ENCODE measurements at places on chromosomes 12 and 14.

GRCh38 chr14:23548351-23549318 is 2.9 kb downstream of the ZFHX2 start:
- DNase-seq, result no peak

DNA sequence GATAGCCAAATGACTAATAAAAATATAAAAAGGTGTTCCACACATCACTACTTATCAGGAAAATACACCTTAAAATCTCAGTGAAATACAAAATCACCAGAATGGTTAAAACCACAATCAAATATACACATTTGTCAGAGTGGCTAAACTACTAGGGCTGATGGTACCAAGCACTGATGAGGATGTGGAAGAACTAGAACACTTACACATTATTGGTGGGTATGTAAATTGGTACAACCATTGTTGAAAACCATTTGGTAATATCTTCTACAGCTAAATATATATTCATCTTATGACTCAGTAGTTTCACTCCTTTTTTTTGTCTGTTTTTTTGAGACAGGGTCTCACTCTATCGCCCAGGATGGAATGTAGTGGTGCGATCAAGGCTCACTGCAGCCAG is 48.5 kb upstream of the TTC7B start:
- DNase-seq, result no peak

DNA sequence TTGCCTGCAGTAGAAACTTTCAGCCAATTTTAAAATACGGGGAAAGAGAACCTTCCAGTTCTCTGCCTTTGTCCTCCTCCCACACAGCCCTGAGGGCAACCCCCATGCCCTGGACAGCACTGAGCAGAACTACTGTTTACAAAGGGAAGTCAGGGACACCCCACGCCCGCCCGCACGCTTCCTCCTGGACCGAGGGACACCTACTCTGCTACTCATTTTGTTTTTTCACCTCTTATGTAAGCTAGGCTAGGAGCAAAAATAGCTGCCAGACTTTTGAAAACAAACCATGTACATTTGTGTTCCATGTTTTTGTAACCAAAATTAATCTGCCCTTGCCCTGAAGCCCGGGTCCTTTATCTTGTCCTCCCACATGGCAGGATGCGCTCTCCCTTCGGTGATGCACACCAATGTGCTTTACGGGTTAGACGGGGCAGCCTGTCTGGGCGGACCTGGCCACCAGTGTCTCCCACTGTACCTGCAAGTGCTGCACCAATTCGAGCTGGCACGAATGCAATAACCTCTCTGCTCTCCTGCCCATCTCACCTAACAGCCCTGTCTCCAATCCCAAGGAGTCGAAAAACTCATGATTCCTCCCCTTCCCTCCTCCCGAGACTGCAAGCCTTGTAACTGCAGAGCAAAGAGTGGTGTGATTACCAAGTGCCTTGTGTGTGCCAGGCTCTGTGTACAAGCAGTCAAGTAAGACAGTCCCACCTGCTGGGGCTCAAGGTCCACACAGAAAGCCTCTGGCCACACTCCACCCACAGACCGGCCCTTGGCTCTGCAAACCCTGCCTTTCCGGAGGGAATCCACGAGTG is 85.2 kb downstream of the CCDC88C start:
- no peak for DNase-seq

DNA sequence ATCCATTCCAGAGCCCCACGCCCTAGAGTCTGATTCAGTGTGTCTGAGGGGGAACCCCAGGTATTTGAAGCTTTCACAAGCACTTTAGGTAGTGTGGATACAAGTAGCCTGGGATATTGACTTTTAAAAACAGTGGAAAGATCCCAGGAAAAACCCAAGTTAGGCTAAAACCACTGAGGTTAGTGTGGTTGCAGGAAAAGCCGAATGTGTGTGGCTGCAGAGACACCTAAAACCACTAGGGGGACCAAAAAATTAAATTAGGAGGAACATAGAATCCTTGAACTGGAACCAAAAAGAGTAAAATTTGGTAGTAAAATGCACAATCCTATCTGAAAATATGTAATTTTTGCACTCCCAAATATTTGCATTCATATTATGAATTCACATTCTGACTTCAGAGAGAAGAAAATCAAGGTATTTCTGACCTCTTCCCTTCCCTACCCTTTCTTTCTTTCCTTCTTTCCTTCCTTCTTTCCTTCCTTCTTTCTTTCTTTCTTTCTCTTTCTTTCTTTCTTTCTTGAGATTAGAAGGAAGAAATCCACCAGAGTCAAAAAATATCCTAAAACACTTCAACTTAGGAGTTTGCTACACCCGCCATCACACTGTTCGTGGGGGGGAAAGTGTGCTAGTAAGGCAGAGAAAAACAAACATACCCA is 37.8 kb downstream of the SLCO1A2 start:
- DNase-seq, result no peak

DNA sequence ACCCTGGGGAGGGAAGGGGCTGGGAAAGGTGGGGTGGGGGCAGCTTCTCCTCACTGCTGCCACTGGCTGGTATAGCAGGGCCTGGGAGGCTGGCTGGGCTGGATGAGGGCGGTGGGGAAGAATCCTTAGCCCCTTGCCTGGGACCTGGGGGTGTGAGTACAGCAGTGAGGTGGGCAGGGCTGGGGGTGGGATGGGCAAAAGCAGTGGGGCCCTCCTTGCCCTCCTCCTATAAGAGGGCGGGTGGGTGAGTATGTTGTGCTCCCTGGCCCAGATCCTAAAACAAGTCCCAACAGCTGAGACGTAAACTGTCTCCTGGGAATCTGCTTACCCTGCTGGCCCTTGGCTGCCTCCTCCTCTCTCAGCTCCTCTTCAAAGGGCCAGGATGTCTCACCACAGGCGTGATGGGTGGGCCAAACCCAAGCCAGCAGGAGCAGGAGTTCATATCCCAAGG is 2.2 kb downstream of the NCKAP5L start:
- DNase-seq, result no peak

GRCh38 chr12:9625019-9625418 is 17.3 kb upstream of the KLRB1 start:
- DNase-seq, result no peak

DNA sequence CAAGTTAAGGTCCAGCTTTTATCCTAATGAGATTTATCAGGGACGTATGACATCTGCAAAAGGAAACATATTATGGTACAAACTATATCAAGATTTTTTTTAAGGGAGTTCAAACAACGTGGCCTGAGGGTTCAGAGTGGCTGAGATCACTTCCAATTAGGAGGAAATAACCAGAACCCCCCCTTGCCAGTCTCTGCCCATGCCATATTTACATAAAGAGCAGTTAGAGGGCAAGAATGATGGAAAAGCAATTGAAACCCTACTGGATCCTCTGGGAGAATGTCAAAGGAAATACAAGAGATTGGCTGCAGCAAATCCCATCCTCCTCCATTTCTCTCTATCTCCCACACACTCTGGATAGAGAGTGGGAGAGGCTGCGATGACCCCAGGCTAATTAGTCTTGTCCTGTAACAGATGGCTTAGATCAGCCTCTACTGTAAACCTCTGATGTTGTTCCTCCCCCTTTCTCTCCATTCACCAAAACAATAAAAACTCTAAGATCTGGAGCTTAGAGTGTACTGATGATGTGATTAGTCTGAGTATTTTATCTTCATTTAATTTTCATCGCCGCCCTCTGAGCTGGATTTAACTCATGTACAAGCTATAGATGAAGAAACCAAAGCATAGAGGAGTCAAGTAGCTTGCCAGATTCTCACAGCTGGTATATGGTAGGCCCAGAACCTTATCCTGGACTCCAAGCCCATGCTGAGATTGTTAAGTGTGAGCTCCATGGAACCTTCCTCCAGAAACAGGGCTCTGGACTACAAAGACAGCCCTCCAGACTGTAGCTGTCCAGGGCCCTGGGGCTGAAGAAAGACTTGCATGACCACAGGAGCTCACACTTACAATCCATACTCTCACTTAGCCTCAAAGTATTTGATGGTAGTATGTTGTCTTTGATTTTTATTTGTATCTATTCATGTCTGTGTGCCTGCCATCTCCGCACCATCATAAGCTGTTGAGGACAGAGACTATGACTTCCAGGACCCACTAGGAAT is 54.1 kb upstream of the GNG2 start:
- DNase-seq, result no peak

DNA sequence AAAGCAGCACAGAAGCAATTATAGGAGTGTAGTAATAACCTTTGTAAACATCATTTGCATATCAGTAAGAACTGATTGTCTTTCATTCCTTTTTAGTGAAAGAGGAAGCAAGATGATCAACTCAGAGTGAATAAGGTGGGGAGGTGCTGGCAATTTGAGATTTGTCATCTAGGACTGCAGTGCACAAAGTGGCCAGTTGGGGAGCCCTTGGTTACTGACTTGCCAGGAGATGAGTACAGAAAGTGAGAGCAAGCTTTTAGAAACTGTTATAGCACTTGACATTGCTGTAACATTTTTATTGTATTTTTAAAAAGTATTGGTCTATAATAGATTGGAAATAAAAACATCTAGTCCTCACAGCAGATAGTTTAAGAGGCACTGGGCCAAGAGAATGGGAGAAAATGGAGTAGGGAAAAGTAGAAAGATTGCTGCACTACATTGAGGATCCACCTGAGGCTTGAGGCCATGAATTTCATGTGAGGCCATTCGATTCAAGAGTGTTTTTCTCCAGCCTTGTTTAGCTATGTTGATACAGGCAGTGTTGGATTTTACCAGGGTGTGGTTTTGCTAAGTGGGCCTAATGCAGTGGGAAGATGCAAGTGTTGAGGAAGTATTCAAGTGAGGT is 98.2 kb downstream of the SNAPC1 start:
- peak; percentile 2 for DNase-seq

DNA sequence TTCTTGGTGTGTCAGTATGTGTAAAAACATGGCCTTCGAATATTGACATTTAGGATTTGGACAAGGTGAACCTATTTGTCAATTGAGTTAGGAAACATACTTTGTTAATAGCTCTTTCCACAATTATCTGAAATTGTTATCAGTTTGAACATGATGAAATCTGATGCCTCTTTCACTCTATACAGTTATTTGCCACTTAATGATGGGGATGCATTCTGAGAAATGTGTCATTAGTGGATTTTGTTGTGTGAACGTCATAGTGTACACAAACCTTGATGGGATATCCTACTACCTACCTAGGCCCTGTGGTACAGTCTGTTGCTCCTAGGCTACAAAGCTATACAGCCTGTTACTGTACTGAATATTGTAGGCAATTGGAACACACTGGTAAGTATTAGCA is 4.8 kb downstream of the TULP3 start:
- DNase-seq, result no peak

- no peak for DNase-seq
Observed at GRCh38 chr12:109199324-109199723, 82.9 kb downstream of the ACACB start.

DNA sequence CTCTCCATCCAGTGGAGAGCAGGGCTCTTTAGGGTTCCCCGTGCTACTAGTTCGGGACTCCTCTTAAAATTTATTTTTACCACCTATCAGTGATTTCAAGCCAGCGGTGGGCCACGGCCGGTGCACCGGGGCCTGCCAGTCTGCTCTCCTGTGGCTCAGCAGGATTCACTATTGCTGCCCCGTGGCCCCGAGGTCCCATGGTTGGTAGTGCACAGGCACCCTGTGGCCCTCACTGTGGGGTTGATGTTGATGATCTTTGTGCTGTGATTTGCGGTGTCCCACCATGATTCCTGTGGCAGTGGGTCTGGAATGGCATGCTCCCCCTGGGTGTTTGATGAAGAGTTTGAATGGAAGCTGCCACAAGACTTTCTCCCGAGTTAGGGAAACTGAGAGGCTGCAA is 12.6 kb upstream of the MEG3 start:
- DNase-seq, result no peak

DNA sequence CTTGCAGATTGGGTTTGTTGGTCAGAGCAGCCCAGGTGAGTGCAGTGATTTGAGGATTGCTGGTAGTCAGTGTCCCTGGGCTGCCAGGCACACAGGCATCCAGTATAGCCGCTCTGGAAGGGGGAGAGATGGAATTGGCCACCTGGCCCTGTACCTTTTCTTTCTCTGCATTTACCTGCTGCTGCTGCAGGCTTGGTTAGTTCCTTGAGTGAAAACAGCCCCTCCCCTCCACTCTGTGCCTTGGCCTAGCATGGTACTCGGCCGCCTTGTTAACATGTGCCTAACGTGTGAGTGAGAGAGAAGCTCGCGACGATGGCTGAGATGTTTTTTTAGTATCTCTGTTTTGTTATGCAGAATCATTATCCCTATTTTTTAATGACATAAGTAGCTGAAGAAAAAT is 49.3 kb upstream of the AMN start:
- DNase-seq, result no peak

- DNase-seq, result no peak
Observed at GRCh38 chr12:49808686-49809380, 19.4 kb downstream of the NCKAP5L start.

- DNase-seq, result no peak
Observed at GRCh38 chr14:45065540-45065939, 18.4 kb upstream of the PRPF39 start.

DNA sequence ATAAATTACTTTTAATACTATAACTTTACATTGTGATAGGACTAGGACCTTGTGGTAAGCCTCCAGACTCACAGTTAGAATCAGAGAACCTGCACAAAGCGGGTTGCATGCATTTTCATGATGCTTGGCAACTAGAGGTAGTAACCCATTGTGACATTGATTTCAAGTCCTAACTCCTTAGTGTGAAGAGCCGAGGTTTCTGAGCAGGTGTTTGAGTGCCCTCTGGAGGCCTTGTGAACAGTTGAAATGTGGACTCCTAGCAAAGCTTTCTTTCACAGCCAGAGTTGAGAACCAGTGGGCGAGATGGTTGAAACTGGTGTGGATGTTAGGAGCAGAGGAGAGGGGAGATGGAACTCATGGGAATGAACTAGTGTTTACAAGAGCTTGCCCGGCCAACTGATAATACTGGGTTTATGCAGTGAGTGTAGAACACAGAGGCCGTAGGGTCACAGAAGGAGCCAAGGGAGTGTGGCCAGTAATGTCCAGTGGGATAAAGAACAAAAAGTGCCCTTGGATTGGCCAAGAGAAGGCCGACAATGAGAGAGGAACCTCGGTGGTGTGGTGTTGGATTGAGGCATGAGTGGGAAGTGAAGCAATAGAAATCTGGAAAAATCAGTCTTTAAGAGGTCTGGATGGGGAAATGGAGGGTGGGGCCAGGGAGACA is 10.9 kb downstream of the ZNF664 start:
- DNase-seq, result peak; percentile 1

DNA sequence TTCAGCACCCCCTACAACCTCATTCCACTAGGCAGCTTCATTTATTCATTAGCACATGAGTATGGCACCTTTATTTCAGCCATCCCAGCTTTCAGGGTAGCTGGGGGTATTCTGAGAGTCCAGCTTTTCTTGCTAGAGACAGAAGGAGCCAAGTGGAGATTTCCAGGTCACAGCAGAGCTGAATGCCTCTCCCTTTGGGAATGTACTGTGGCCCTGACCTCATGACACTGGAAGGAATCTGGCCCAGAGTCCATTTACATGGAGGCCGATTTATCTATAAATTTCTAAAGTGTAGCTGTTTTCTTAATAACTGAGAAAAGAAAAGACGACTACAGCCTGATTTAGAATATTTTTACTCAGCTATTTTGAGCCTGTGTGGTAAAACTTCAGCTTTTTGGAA is 47.2 kb upstream of the JDP2 start:
- no peak for DNase-seq

DNA sequence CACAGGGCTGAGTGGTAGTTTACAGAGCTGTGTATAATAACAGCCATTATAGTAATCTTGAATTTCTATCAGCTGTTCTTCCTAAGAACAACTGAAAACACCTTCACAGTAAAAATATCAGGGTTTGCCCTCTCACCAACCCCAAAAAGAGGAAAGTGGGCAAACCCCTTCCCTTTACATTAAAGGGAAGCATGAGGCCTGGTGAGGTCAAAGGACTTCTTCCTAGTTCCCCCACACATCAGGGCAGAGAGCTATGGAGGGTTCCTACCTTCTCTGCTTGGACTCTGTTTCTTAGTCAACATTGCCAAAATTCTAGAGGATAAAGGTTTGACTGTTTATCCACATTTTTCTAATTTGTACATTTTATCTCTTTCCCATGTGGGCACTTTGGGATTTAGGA is 4.4 kb upstream of the RPAP3 start:
- no peak for DNase-seq

Measured in effector CD8-positive, alpha-beta T cell (primary cell).